ENCODE measurements at places on chromosomes 6 and 20.

DNA sequence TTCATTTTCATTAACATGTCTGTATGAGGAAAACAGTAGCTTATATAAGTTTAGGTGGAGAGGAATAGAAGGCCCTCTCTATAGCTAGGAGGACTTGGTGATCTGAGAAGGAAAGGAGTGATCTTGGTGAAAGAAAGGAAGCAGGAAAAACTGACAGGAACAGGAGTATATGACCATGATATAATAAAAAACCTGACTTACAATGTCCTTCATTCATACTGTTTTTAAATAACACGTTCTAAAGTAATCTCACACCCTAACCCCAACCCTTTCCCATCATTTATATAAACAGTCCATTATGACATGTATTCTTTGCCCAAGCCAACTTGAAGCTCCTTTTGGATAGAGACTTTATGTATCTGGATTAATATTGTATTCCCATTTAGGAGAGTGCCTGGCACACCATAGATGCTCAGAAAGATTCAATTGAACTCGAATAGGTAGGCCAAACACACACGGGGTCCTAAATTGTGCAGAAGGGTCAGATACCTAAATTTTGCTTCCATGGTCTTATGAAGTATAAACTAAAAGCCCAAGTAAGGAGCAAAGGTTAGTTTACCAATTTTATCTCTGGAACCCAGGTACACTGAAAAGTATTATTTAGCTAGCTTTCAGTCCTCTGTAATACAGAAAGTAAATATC is 75.9 kb downstream of the OR2B2 start:
- H3K27ac ChIP-seq = no peak overlapping the region
- DNase-seq = no peak
- peaks cover 35% of the 10 kb centered on the region for H3K4me1 ChIP-seq
- no peak overlapping the region for H3K4me3 ChIP-seq
- peaks cover 2% of the 10 kb centered on the region for H3K27me3 ChIP-seq

GRCh38 chr6:5521322-5521721 is 260.0 kb downstream of the FARS2 start:
- DNase-seq = no peak
- H3K4me3 ChIP-seq = no peak overlapping the region
- H3K36me3 ChIP-seq = peaks cover 10% of the 10 kb centered on the region
- no peaks in the 10 kb centered on the region for H3K27me3 ChIP-seq
- H3K27ac ChIP-seq = no peak overlapping the region

- no peaks in the 10 kb centered on the region for H3K36me3 ChIP-seq
- no peak overlapping the region for H3K4me3 ChIP-seq
- H3K27me3 ChIP-seq = peaks cover 2% of the 10 kb centered on the region
- H3K27ac ChIP-seq = no peak overlapping the region
- no peak for DNase-seq
These were observed 216.3 kb upstream of the ECI2 start for GRCh38 chr6:4351520-4352321.

DNA sequence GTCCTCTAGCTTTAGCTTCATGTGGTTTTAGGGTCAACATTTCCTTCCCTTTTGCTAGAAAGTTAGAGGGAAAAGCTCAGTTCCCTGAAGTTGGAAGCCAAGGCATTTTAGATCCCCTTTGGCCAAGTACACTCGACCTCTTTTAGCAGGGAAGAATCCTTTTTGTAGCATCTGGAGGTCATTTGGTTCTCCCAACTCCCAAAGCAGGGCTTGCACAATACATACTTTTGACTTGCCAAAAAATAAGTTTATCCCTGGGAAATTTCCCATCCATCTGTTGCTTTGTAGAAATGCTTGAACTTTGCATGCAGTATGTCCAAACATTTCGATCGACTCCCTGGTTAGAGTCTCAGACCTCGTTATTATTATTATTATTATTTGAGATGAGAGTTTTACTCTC is 4.6 kb upstream of the EDEM2 start:
- H3K36me3 ChIP-seq = no peaks in the 10 kb centered on the region
- H3K4me3 ChIP-seq = no peak overlapping the region
- no peak for DNase-seq
- H3K27me3 ChIP-seq = peaks cover 3% of the 10 kb centered on the region
- H3K4me1 ChIP-seq = peaks cover 15% of the 10 kb centered on the region

DNA sequence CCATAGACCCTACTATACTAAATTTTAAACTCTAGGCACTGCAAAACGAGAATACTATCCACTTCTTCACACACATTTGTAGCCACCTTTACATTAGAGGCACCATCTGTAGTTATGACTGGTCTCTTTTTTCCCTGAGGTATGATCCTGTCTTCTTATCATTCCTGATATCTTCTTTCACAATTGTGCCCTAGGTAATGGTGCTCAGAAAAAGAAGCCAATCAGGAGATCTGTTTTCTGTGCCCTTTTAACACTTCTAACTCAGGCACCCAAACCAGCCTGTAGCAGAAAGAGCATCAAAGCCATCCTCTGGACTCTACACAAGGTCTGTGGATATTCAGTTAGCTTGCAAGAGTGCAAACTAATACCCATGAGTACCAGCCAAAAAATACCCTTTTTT is 149.7 kb upstream of the SGK1 start:
- no peaks in the 10 kb centered on the region for H3K27me3 ChIP-seq
- no peak overlapping the region for H3K27ac ChIP-seq
- no peak overlapping the region for H3K4me3 ChIP-seq
- H3K4me1 ChIP-seq = no peaks in the 10 kb centered on the region
- DNase-seq = no peak

DNA sequence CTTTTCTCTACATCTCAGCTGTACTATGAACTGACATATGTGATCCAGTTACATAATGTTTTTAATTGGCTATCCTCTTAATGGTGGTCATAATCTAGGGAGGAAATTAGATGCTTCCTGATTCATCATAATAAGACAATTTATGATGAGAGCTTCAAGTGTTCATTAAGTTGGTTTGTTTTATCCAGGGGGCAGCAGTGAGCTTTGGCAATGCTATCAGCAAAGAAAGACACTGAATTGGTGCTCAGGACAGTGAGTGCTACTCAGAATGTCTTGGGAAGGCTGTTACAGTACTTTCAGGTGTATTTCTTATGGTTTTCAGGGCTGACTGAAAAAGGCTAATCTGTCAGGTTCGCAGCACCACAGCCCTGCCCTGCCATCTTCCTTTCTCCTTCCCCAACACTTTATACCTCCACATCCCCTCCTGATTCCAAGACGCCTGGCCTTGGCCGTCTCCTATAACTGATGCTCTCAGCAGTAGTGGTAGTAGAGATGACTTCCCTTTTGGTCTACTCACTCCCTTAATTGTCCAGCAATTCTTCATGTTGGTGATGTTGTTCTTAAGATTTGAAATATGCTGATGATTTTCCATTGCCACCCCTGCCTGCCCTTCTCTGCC is 67.0 kb upstream of the TNFAIP3 start:
- DNase-seq = peak; percentile 75
- H3K27ac ChIP-seq = peak overlapping the region; percentile 46
- H3K4me3 ChIP-seq = no peak overlapping the region
- no peaks in the 10 kb centered on the region for H3K27me3 ChIP-seq

DNA sequence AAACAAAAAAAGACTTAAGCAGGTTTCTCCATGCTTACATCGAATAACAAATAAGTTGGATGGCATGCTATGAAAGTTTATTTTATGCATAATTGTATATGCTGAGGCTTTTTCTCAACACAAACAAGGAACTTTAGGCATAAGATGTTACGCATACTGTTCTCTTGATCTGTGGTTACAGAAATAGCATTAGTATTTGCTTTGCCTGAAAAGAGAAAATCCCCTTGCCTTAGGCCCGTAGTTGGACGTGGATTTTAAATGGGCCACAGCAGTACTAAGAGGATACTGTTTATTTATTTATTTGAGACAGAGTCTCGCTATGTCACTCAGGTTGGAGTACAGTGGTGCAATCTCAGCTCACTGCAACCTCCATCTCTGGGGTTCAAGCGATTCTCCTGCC is 19.0 kb downstream of the LYRM2 start:
- H3K36me3 ChIP-seq = no peaks in the 10 kb centered on the region
- no peaks in the 10 kb centered on the region for H3K4me1 ChIP-seq
- no peak overlapping the region for H3K4me3 ChIP-seq
- DNase-seq = no peak

- H3K4me3 ChIP-seq = no peak overlapping the region
- H3K27me3 ChIP-seq = peaks cover 12% of the 10 kb centered on the region
- no peaks in the 10 kb centered on the region for H3K36me3 ChIP-seq
- H3K4me1 ChIP-seq = no peaks in the 10 kb centered on the region
These were observed 11.1 kb upstream of the TXNDC5 start for GRCh38 chr6:7921632-7922092.

DNA sequence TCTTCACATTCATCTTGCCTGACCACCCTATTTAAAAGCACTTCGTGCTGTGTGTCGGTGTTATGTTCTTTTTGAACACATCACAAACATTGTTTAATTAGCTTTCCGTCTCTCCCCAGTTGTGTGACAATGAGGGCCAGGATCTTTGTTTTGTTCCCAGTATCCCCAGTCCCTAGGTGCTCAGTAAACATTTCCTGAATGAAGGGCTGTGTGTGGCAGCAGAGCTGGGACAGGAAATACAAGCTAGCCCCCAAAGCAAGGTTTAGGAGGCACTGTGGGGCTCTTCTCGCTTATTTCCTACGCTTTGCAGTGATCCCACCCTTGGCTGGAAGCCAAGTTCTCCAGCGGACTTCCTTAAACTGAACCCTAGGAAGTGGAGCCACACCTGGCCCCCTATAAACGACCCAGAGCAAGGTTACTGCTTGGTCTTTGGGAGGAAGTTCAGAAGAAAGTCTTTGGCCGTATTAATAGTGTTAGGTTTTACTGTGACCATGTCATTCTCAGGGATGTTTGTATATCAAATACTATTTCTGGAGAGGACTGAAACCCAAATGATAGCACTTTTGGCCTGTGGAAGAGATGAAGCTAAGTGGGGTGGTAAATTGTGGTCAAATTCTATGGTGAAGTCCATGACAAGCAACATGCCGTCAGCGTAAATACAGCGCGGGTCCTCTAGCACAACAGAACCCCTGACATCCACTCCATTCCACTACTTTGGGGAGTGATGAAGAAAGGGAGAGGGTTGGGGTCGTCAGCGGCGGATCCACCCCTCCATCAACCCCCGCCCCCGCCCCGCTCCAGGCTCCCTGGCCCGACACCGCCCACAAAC is 570 bp upstream of the FANCE start:
- peaks cover 13% of the 10 kb centered on the region for H3K36me3 ChIP-seq
- no peak for DNase-seq
- peaks cover 48% of the 10 kb centered on the region for H3K4me1 ChIP-seq
- peak overlapping the region; percentile 81 for H3K4me3 ChIP-seq

DNA sequence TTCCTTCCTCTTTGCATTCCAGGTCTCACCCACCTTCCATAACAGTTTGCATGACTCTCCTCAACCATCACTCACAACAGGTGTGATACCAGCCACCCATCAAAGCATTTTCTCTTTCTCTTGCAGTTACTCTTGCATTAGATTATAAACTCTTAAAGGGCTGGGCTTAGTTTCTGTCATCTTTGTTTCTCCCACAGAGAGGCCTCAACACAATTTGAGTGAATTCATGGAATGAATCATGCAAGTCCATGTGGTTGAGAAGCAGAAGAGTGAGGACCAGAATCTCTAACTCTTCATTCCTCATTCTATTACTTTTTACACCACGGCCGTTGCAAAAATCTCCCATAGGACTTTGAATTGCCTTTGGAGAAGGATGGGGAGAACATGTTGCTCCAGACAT is 31.4 kb downstream of the OGFRL1 start:
- H3K27me3 ChIP-seq = no peaks in the 10 kb centered on the region
- no peaks in the 10 kb centered on the region for H3K4me1 ChIP-seq
- H3K36me3 ChIP-seq = no peaks in the 10 kb centered on the region
- no peak for DNase-seq
- H3K27ac ChIP-seq = no peak overlapping the region
- H3K4me3 ChIP-seq = no peak overlapping the region

DNA sequence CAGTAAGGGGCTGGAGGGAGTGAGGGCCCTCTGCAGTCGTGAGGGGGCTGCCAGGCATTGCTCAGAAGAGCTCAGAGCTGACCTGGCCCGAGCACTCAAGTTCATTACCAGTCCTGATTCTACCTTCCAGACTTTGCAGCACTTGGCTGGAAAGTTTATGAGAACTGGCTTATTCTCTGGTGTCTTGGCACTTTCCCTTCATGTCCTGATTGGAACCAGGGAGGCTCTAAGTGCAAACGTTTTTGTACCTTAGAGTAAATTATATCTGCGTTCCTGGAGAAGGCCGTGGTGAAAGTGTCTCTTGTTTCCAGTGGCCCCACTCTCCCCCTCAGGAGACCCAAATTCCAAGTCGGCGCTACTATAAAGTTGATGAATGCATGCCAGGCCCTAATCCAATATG is 402.3 kb downstream of the CDC5L start:
- H3K4me3 ChIP-seq = no peak overlapping the region
- H3K4me1 ChIP-seq = peaks cover 18% of the 10 kb centered on the region
- no peaks in the 10 kb centered on the region for H3K27me3 ChIP-seq

DNA sequence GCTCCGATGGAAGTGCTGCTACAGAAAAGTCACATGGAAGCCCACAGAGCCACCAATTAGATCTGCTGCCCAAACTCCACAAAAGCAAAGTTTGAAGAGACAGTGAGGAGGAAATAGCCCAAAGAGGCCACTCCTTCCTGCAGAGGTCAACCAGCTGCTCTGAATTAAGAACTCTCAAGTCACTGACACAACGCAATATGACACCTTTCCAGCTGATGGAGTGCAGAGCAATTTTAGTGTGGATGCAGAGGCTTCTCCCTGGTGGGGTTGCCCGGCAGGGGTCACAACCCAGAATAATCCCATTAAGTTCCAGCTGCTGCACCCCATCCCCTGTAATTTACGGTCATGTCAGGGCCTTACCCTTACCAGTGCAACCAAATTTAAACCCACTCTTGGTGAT is 361.9 kb upstream of the JARID2 start:
- H3K4me3 ChIP-seq = no peak overlapping the region
- no peak for DNase-seq
- no peaks in the 10 kb centered on the region for H3K27me3 ChIP-seq
- H3K4me1 ChIP-seq = no peaks in the 10 kb centered on the region

Data from activated CD4-positive, alpha-beta T cell treated with anti-CD3 and anti-CD28 coated beads, Interleukin-2, amount 10 ng/mL, durations not matched to agents 7 days and 5 days (primary cell).